WERI-Rb-1 (cell line): ENCODE measurements at places on chromosomes 11 and 22.

DNA sequence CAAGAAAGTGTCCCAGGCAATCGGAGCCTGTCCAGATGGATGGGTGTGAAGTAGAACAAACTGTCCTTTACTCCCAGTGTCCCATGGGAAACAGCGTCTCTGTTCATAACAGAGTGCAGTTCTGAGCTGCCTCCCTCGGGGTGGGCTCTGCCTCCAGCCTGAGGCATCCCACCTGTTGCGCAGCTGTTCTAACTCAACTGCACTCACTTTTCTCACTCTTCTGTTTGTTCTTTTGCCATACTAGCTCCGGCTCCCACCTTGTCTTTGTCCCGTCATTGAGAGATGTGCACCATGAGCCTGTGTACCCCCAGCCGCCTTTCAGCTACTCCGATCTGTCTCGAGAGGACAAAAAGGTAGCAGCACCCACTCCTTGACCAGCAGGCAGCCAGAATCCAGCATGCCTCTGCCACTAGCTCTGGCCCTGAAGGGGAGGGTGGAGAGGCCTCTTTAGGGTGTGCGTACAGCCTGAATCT, 20.7 kb upstream of the CDC42EP2 start:
- no peak for DNase-seq

GRCh38 chr11:45161252-45162063, 15.0 kb downstream of the PRDM11 start:
- DNase-seq: no peak

DNA sequence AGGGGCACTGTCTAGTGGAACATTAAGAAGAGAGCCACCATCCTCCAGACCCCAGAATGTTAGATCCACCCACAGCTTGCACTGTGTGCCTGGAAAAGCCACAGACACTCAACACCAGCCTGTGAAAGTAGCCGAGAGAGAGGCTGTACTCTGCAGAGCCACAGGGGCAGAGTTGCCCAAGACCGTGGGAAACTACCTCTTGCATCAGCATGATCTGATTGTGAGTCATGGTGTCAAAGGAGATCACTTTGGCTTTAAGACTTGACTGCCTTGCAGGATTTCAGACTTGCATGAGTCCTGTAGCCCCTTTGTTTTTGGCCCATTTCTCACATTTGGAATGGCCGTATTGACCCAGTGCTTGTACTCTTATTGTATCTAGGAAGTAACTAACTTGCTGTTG, 115.9 kb upstream of the CCDC179 start:
- no peak for DNase-seq

- no peak for DNase-seq
Measured at GRCh38 chr22:29044657-29045176, 16.9 kb downstream of the C22orf31 start.

GRCh38 chr11:14973621-14974514, 1.7 kb upstream of the CALCA start:
- no peak for DNase-seq
